ENCODE measurements at places on chromosomes 6 and 20.

DNA sequence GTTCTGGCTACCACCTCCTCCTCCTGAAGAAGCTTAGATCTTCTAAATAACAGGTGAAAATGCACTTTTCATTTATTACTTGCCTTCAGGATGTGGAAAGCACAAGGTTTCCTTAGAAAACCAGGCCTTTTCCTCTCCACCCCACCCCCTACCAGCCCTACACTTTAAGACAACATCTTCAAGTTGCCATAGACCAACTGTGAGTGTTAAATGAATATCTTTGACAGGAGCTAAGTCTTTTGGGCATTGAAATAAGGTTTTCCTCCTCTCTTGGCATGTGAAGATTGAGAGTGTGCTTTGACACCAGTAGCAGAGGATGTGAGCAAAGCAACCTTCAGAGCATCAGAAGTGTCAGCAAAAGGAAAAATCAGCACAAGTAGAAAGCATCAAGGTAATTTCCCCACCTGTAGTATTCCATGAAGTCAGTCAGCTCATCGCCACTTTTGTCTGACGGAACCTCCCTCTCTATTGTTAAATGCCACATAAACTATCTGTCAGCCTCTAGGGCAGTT, 532.3 kb upstream of the MMS22L start:
- no peak for DNase-seq

- DNase-seq: no peak
Measured at GRCh38 chr20:24578567-24579415, 109.4 kb downstream of the SYNDIG1 start.

GRCh38 chr6:106501960-106502371, 127.3 kb downstream of the RTN4IP1 start:
- DNase-seq: no peak

GRCh38 chr6:13559968-13560650, 14.3 kb upstream of the SIRT5 start:
- no peak for DNase-seq

- DNase-seq: no peak
Measured at GRCh38 chr20:59123678-59124255, 39.9 kb upstream of the ZNF831 start.

- no peak for DNase-seq
Measured at GRCh38 chr6:88864359-88865054, 98.9 kb downstream of the RNGTT start.

- no peak for DNase-seq
Measured at GRCh38 chr6:105769987-105770386, 316.1 kb upstream of the PRDM1 start.

DNA sequence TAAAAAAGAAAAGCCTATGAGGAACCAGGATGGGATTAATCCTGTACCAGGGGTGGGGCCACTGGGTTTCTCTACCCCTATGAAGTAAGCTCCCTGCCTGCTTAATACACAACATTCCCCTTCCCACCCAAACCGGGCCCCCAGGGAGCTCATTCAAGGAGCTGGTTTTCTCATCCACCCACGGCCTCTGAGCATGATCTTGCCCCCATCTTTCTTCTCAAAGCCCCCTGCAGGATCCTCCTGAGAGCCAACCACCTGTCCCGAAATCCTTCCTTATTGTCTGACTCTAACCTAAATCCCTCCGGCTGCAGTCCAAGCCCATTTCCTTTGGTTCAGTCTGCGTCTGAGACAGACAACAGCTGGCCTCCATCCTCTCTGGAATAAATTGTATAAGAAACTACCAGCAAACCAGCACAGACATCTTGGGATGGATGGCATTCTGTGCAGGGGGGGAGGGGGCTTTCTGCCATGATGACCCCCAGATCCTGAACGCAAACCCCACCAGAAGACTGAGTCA, 21.0 kb downstream of the KCNK5 start:
- no peak for DNase-seq

- DNase-seq: no peak
Measured at GRCh38 chr20:13458860-13459451, 179.8 kb downstream of the TASP1 start.

GRCh38 chr6:46967826-46968349, 46.1 kb upstream of the ADGRF5 start:
- no peak for DNase-seq

- DNase-seq: no peak
Measured at GRCh38 chr6:7414811-7415210, 25.2 kb downstream of the RIOK1 start.

DNA sequence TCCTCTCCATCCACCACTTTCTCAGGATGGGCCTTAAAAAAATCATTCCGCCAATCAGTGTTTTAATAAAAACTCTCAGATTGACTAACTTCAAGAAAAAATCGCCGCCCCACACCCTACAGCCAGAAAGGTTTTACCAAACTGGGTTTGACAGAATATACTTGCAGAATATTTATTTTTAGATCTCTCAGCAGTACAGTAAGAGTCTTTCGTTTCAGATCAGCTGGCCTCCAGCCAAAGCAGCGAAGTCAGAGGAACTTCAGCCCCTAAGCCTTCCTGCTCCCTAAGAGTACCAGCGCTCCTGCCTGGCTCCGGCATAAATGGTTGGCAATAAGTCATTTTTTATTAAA, 24.7 kb downstream of the TBC1D7 start:
- DNase-seq: no peak

GRCh38 chr6:1856381-1856780, 246.7 kb downstream of the FOXC1 start:
- no peak for DNase-seq

- DNase-seq: no peak
Measured at GRCh38 chr6:66068907-66069306, 361.9 kb upstream of the EYS start.

- no peak for DNase-seq
Measured at GRCh38 chr20:54763366-54763765, 288.0 kb downstream of the DOK5 start.

DNA sequence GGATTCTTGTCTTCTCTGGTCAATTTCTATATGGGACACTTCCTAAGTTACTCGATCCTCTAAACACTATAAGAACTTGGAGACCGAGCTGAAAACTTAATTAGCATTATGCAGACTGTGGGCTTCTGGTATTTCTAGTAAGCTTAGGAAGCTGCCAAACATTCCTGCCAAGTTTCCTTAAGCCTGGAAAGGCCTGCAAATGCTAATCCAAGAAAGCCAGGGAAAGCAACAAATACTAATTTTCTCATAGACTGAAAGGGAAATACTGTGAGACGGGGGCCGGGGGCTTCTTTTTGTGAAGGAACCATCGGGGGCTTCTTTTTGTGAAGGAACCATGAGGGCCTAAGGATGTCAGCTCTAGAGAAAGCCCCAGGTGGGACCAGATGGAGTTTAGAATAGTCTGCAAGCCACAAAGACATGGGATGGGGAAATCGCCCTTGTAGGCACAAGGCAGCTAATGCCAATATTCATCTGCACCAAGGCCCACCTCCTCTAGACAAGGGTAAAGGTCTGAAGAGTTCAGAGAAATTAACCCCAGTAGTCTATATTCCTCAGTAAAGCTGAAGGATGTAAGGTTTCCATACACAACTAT, 332.4 kb upstream of the PRDM1 start:
- DNase-seq: no peak

GRCh38 chr6:113505084-113505699, 352.0 kb upstream of the MARCKS start:
- no peak for DNase-seq

- DNase-seq: no peak
Measured at GRCh38 chr6:21731411-21732031, 138.0 kb downstream of the SOX4 start.

Data from T-cell (primary cell).